ENCODE measurements at places on chromosomes 3 and 15.

DNA sequence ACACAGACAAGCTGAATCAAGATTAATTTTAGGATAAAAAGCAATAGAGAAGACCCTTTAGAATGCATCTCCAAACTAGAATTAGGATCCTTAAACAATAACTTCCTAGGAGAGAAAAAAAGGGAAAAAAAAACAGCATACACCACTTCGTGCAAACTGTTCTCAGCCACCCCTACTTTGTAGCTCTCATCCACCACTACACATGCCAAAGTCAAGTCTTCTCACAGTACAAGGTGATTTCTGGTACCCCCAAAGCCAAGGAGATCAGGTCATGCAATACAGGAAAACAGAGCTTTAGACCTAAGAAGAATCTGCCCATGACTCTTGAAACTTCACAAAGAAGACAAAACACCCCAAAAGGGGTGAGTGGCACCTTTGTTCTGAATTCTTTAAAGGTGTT lies 166.9 kb downstream of the SUCNR1 start:
- no peak for DNase-seq

DNA sequence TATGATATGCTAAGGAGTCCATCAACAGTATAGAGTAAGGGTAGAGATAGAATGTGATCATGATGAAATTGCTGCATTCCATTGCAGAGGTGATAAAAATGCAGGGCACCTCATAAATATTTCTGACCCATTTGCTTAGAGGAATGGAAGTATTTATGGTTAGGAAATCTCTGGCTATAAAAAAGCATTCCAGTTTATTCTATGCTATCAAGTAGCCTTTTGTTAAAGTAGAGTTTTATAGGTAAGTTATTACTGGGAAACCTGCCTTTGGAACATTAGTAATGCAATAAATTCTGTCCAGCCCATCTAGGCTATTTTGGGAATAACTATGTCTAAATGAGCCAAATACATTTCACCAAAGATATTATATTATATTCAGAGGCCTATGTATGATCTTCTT lies 19.8 kb upstream of the STRIT1 start:
- DNase-seq: no peak

GRCh38 chr3:20842594-20843436 lies 656.8 kb upstream of the SGO1 start:
- no peak for DNase-seq

DNA sequence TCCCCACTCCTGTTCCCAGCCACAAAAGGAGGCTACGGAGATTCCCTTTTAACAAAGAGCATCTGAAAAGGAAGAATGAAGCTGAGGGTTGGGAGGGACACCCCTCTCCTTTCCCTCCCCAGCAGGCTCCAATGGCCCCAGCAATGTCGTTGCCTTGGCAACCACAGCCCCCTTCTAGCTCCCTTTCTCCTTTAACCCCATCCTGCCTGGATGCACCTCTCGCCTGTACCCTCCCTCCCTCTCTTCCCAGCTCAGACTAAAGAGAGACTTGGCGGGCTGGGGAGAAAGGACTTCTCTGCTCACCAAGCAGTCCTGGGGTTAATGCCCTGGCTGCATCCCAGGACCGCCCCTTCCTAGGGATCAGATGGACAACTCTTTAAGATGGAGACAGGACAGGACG lies 7.1 kb upstream of the RPL29 start:
- no peak for DNase-seq

- no peak for DNase-seq
These were observed 1.1 kb upstream of the PPP1R2 start for GRCh38 chr3:195544230-195544536.

- no peak for DNase-seq
These were observed 128.7 kb downstream of the FNDC3B start for GRCh38 chr3:172167892-172168648.

DNA sequence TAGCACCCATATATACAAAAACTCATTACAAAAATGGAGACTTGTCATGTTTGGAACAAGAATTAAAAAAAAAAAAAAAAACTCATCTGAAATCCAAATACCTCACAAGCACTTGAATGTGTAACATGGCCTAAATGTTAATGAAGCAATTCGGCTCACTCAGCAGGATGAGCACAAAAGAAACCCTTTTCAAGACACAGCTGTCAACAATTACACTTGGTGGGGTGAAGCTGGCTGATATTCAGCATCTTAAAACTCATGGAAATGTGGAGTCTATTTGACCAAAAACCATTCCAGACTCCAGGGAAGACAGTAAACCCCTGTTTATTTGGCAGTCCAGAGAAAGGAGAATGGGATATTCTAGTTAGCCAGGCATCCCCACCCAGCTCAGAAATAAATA lies 205.4 kb upstream of the TSC22D2 start:
- no peak for DNase-seq

DNA sequence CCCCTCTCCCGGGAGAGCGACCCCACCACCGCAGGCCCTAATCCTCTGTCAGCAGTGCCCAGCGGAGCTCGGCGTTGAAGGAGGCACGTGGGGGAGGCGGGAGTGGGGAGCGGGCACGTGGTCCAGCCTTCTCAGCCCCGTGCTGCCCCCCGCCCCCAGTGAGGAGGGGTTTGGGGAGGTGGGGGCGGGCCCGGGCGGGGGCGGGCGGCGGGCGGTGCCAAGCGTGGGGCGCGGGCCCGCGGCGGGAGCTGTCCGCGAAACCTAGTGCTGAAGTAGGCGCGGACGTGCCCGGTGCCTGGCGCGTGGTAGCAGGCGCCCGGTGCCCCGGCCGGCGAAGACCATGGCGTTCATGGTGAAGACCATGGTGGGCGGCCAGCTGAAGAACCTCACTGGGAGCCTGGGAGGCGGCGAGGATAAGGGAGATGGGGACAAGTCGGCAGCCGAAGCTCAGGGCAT lies at the start of gene CPLX3:
CPLX3 (plus strand) TSS at position 264 of the 456 bp plus-strand sequence; CDS start at position 341, 77 bp downstream.
- DNase-seq: peak; percentile 53

GRCh38 chr3:56591262-56591661 lies 34.3 kb downstream of the CCDC66 start:
- no peak for DNase-seq

- DNase-seq: no peak
These were observed 124.3 kb downstream of the MYLK start for GRCh38 chr3:123759871-123760270.

- no peak for DNase-seq
These were observed 17.0 kb downstream of the SOX2 start for GRCh38 chr3:181728470-181729340.
